ENCODE measurements at places on chromosomes 6 and 20. TPM values are rescaled to one million over a fixed set of nuclear protein-coding genes. Genes with fewer than 3 reads are reported as not detected.

Gene ADNP
- 158 TPM for total RNA-seq

Gene MLN
- total RNA-seq, result not detected

Gene SUMO4
- total RNA-seq, result 3.4 TPM

- no peak overlapping the region for H3K27ac ChIP-seq
- peaks cover 15% of the 10 kb centered on the region for H3K36me3 ChIP-seq
- H3K27me3 ChIP-seq, result no peaks in the 10 kb centered on the region
- no peak for DNase-seq
Observed at GRCh38 chr20:46625875-46626373, 25.3 kb downstream of the SLC13A3 start.

GRCh38 chr20:21146215-21146614 is 20.3 kb downstream of the KIZ start:
- H3K4me1 ChIP-seq, result no peaks in the 10 kb centered on the region
- no peak overlapping the region for H3K27ac ChIP-seq
- no peak for DNase-seq
- no peak overlapping the region for H3K4me3 ChIP-seq
- peaks cover 3% of the 10 kb centered on the region for H3K36me3 ChIP-seq

- H3K36me3 ChIP-seq, result no peaks in the 10 kb centered on the region
- no peak for DNase-seq
- H3K27ac ChIP-seq, result no peak overlapping the region
- H3K4me3 ChIP-seq, result no peak overlapping the region
- peaks cover 2% of the 10 kb centered on the region for H3K4me1 ChIP-seq
- no peaks in the 10 kb centered on the region for H3K27me3 ChIP-seq
Observed at GRCh38 chr6:19394051-19394450, 443.1 kb upstream of the ID4 start.

DNA sequence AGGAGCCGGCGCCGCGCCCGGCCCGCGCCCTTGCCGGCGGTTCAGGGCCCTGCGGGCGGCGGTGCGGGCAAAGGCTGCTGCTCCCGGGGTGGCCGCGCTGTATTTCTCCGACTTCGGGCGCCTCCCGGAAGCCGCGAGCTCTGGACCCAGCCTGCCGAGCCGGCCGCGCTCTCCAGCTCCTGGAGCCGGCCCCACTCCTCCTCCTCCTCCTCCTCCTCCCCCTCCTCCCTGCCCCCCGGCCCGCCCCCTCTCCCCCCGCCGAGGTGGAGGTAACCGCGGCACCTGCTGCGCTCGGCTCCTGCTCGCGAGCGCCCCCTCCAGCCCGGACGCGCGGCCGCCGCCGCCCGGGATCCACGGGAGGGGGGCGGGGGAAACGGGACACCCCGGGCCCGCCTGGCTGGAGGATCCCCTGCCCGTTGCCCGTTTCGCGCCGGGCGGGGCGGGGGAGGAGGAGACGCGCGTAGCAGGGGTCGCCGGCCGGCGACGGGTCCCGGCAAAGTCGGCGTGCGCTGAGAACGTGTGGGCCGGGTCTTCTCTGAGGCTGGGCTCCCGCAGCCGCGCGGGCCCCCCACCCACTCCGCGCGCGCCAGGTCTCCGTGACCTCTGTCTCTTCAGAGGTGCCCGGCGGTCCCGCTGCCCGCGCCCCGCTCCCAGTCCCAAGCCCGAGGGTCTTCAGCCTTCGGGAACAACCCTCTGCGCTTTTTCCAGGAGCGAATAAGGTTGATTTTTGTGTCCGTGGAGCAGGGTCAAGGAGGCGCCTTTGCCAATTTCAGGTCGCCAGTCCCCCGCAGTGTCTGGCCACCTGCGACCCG is at the start of gene SLC22A23:
Gene SLC22A23, minus strand, starts transcription at position 153 of the 812 bp plus-strand sequence. CDS start 491 bp downstream, outside the sequence.
- peaks cover 11% of the 10 kb centered on the region for H3K4me1 ChIP-seq
- peaks cover 6% of the 10 kb centered on the region for H3K27me3 ChIP-seq
- peak within 1 kb of the TSS; percentile 32 for H3K27ac ChIP-seq
- peak within 1 kb of the TSS; percentile 72 for H3K4me3 ChIP-seq
- H3K36me3 ChIP-seq, result no peaks in the 10 kb centered on the region

GRCh38 chr20:8545212-8545611 is 413.1 kb downstream of the PLCB1 start:
- H3K27me3 ChIP-seq, result peaks cover 8% of the 10 kb centered on the region
- no peak for DNase-seq
- peaks cover 3% of the 10 kb centered on the region for H3K4me1 ChIP-seq
